ENCODE measurements at places on chromosomes 3 and 15.
A peak's percentile ranks its signal among the peaks of the same experiment; 100 is the strongest.

- no peak for DNase-seq
Observed at GRCh38 chr15:67024998-67025368, 40.4 kb upstream of the SMAD3 start.

GRCh38 chr3:127975153-127976029, 60.4 kb downstream of the KBTBD12 start:
- DNase-seq: no peak

DNA sequence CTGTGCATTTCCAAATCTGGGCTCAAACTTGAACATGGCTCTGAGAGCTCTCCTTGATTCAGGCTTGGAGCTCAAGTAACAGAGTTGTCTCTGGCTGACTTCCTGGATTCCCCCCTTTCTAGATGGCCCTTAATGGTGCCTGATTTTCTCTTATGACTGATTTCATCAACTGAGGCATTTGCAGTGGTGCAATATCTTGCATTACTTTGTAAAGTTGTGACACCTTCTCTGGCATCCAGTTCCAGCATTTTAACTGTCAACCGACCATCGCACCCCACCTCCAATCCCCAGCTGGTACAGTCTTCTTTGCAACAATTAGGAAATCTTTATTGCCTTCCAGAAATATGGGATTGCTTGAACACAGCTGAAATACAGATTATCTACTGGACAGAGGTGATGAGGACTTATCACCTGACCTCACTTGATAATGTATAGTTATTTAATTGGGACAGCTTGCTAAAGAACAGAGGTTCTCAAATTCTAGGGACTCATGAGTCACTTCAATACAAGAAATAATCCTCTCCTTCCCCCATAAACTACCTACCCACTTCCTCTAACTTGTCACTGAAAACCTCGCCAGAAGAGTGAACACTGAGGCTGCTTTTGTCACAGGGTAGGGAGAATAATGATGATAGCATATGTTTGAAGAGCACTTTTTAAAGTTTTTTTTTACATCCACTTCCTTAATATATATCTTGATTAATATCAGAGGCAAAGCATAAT, 41.8 kb downstream of the FILIP1L start:
- no peak for DNase-seq

GRCh38 chr3:125146626-125147490, 65.7 kb downstream of the SLC12A8 start:
- DNase-seq: no peak

DNA sequence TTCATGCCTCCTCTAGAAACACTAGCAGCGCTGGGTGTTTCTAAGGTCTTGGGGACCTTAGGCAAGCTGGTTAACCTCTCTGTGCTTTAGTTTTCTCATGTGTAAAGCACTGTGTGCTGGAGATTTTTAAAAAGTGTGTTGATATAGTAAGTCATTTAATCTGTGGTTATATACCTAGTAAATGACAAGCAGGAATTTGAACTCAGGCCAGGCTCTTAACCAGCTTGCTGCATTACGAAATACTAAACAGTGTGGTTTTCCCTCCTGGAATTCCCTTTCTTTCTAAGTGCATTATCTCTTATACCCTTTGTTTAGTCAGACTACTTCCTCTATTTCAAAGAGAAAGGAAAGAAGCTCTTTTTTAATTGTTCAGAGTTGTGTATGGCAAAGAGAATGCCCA, 26.5 kb downstream of the NEO1 start:
- DNase-seq: no peak

- no peak for DNase-seq
Observed at GRCh38 chr3:117820658-117821299, 1111.2 kb downstream of the TUSC7 start.

DNA sequence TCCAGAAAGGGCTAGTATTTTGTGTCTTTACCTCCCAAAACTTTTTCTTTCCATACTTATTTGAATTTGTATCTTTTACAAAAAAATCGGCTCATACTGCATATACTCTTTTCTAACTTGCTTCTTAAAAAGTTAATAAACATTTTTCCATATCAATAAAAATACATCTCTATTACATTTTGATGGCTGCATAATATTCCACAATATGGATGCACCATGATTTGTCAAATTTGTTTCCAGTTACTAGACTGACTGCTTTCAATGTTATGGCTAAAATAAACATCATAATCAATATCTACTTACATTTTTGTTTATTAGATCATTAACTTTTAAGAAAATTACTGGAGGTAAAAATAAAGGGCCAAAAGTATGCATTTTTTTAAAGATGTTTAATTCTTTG, 121.7 kb downstream of the MEIS2 start:
- no peak for DNase-seq

- no peak for DNase-seq
Observed at GRCh38 chr3:194399874-194400411, 877 bp upstream of the GP5 start.

DNA sequence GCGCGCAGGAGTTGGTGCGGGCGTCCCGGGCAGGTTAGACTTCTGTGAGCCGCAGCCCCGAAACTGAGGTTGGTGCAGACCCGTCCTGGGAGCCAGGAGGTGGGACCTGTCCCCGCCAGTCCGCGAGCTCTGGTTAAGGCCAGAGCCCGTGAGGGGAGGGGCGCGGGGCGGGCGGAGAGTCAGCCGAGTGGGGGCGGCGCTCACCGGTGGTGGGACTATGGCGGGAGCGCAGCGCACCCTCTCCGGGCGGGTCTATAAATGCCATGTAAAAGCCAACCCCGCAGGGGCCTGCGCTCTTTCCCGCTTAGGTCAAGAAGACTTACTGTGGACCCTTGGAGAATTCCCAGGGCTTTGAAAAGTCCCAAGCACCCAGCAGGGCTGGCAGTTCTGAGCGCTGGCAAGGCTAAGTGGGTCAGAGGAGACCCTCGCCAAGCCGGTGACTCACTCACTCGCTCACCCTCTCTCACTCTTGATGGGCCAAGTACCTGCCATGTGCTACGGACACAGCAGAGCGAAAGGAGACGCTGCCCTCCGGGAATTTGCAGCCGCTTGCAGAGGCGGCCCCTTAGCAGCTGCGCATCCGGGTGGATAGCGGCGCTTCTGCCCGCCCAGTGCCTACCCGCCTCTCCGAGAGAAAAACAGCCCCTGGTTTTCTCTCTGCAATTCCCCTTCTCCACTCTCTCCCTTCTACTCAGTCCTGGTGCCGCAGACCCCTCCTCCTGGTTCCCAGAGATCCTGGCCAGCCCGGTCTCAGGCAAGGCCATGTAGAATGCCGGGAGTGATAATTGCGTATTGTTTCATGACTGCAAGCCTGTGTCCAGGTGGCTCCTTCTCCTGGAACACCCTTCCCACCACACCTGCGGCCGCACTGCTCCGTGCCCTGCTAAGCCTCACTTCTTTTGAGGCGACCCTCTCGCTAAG, at the start of gene ALDH1L1:
ALDH1L1 (minus strand) TSS at position 110 of the 921 bp plus-strand sequence. CDS start 19,607 bp downstream, outside the sequence.
- DNase-seq: peak; percentile 6

DNA sequence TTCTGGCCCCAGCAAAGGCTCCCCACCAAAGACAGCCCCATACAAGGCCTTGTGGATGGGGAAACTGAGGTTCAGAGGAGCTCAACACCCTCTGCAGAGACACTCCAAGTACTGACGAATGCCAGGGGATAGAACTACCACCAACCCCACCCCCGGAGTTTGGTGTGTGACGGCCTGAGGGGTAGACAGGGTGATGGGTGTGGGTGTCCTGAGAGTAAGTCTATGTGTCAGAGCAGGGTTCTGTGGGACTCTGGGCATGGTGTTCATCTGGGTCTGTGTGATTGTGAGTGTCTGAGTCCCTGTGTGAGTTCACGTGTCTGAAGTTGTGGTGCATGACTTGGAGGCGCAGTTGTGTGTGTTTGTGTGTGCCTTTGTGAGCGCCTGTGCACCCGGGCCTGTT, 7.4 kb downstream of the PTH1R start:
- no peak for DNase-seq

- no peak for DNase-seq
Observed at GRCh38 chr15:50127255-50127777, 8.3 kb upstream of the ATP8B4 start.
